ENCODE measurements at places on chromosomes 2 and 18.
A peak's percentile ranks its signal among the peaks of the same experiment; 100 is the strongest.

GRCh38 chr2:12176623-12177454 is 430.4 kb downstream of the LPIN1 start:
- DNase-seq: peak; percentile 39

- no peak for DNase-seq
These were observed 18.9 kb downstream of the NCAPH start for GRCh38 chr2:96354492-96354891.

GRCh38 chr2:65901756-65902155 is 469.4 kb upstream of the SPRED2 start:
- DNase-seq: no peak

DNA sequence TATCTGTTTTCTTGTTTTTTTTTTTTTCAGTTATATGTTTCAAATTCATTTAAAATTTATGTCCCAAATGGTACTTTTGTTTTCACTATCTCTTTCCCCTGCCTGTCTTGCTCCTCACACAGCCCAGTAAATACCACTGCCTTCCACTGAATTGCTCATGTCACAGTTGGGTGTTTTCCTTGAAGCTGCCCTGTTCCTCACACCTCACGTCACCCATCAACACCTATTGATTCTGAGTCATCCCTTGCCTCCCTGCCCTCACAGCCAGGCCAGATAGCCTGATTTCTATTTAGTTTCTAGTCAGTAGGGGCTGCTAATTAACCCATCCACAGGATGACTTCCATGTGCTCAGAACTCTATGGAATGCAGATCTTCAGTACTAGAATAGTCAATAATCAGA is 25.3 kb downstream of the FSHR start:
- DNase-seq: no peak

- no peak for DNase-seq
These were observed 178.8 kb upstream of the TWIST2 start for GRCh38 chr2:238669046-238669445.

- DNase-seq: no peak
These were observed 66.5 kb upstream of the NEUROD1 start for GRCh38 chr2:181746844-181747243.

DNA sequence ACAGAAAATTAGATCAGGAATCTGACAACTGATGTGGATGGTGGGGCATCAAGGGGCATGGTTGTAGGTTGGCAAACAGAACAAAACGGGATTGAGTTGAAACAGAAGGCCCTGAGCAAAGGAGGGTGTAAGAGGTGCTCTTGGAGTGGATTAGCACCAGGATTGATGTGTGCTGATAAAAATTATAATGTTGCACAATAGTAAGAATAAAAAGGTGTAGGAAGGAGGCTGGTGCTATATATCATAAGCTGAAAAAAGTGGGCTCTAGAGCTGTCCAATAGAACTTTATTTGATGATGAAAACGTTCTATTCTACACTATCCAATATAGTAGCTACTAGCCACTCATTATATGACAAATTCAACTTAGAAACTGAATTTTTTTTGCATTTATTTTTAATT is 263.1 kb upstream of the GYPC start:
- DNase-seq: no peak

DNA sequence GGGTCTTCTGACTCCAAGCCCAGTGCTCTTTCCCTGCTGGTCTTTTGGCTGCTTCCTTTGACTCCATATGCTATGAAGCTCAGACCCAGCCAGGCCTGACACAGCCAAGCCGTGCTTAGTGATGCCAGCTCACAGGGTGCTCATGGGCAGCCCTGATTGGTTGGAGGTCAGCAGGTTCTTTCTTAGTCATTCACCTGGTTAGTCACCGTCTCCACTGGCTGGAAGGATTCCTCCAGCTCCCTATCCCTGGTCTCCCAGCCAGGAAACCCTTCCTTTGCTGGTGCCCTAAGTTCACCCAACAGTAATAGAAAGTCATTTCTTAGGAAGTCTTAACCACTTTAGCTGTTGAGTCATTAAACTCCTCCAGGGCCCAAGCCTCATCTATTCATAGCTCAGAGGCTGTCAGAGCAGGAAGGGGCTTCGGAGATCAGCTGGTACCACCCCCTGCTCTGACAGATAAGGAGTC is 3.9 kb downstream of the KCNK3 start:
- no peak for DNase-seq

DNA sequence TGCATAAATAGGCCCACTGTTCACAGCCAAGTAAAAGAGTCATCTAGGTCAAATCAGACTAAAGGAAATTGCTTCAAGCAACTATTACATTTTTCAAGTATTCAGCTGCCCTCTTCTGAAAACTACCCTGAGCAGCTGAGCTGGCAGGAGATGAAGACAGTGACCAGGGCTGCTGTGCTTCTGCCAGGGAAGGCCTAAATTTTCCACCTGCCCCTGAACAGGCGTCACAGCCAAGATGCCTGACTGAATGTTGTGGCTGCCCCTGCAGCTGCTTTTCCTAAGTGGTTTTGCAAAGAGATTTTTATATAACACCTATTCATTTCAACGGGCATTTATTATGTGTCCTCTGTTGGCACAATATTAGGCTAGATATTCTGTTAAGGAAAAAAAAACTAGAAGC is 96.7 kb upstream of the RPE start:
- no peak for DNase-seq

GRCh38 chr2:111712940-111713515 is 171.0 kb downstream of the ANAPC1 start:
- no peak for DNase-seq

DNA sequence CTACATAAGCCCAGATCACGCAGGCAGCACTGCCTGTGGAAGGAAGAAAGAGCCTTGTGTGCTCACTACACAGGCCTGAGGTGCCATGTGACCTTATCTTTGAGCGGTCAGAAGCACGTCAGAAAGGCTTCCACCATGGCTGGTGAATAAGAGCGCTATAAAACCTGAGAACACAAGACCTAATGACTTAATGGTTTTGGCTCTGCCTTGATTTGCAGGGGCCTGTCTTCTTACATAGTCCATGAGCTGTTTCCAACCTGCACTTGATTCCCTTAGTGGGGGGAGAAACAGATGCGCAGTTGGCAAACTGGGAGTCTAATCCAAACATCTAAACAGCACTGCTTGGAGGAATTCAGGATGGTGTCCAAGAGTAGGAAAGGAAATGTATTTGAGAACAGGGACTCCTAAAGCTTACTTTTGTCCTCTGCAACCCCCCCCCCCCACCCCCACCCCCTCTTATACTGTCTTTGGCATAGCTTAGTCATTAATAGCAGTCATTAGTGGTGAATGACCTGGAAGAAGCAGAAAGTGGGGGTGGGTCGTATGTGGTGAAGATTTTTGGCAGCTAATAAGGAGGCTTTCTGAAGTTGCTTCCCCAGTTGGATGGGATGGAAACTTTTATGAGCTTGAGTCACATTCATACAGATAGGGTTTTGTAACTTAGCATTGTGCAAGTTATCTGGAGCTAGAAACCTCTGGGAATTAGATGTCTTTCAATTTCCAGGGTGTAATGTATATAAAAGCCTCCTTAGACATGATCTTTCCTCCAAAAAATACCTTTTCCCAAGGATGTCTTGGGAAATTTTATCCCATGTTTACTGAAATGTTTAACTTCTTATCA is 454.1 kb downstream of the MEIS1 start:
- DNase-seq: no peak

Data from KBM-7 (cell line).